ENCODE measurements at places on chromosomes 4 and X.
A peak's percentile ranks its signal among the peaks of the same experiment; 100 is the strongest.

DNA sequence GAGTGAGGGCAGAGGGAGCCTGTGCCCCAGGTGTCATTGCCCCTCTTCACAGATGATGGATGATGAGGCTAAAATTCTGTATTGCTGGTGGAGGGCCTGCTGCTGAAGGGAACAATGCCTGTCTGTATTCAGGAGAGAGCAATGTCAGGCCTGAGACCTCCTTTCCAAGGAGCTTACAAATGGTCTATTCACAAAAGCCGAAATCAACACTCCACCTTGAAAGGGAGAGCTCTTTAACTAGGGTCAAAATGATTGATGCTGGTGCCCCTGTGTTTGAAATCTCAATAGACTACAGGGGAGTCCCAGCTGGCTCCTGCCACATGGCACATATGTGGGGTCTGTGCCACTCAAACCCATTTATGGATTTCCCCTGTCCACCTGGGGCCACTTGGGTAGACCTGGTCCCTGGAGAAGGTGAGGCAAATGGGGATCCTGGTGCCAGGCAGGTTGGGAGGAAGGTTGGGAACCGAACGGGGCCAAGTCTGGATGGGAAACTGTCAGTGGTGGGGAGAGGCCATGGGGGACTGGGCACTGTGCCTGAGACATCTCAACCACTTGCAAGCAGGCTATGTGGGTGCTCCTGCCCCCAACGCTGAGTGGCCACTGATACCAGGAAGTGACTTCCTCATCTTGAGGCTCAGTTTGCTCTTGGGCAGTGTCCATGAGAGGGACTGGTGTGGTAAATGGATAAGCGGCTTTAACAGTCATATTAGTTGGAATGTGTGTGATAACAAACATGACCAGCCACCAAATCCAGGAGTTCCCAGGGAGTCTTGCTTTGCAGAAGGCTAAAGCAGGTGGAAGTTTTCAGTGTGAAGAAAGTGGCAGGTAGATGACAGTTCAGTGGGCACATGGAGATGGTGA lies 223.8 kb upstream of the PSAPL1 start:
- DNase-seq, result no peak

GRCh38 chrX:85243155-85243554 lies 424 bp downstream of the SATL1 start:
- DNase-seq, result peak; percentile 7

- no peak for DNase-seq
Observed at GRCh38 chr4:180823108-180823507, 1420.1 kb upstream of the TENM3 start.

DNA sequence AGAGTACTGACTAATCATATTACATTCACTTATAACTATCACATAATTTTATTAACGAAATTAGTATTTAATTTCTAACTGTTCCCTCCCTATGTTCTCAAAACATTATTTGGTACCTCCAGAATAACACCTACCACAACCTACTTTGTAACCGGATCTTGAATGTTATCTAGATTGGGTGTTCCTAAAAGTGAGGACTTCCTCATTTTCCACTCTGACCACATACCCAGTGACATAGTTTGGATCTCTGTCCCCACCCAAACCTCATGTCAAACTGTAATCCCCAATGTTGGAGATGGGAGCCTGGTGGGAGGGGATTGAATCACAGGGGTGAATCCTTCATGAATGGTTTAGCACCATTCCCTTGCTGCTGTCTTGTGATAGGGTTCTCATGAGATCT lies 21.8 kb downstream of the NR3C2 start:
- DNase-seq, result no peak

- DNase-seq, result peak; percentile 6
Observed at GRCh38 chrX:144627947-144628346, 619.4 kb upstream of the SPANXN1 start.

DNA sequence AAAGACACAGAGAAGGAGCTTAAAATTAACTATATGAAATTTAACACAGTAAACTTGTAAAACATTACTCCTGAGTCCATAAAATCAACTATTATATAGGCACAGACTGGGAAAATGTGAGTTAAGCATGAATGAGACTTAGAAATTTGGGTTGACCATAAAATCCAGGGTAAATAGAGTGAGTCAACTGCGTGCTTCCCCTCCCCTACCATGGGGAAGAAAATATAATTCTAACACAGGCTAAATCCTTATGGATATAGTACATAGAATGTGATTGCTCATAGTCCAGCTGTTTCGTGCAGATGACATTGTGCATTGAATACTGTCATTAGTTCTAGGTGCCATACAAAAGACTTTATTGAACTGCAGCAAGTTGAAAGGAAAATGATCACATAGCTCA lies 42.2 kb downstream of the KLHL5 start:
- DNase-seq, result no peak

- DNase-seq, result no peak
Observed at GRCh38 chr4:40253906-40254305, 57.1 kb downstream of the RHOH start.

GRCh38 chrX:129116676-129117470 lies 406.4 kb downstream of the SMARCA1 start:
- DNase-seq, result no peak

GRCh38 chrX:5015451-5015850 lies 1213.2 kb downstream of the NLGN4X start:
- DNase-seq, result no peak

DNA sequence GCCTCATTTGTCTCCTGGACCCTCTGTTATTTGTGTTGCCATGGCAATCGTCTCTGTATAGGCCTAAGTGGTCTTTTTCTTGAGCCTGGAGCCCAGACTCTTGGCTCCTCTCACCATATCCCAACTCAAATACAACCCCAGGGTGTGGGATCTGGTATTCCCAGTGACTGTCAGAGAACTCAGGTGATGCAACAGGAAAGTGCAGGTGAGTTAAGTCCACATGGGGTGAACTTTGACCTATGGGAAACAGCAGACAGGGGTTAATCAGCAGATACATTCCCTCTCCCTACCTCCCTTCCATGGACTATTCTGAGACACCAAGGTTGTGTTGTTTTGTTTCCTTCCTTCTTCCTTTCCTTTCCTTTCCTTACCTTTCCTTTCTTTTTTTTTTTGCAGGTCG lies 130.9 kb upstream of the RPS6KA3 start:
- DNase-seq, result no peak

- no peak for DNase-seq
Observed at GRCh38 chrX:151984902-151985301, 10.4 kb upstream of the GABRE start.

DNA sequence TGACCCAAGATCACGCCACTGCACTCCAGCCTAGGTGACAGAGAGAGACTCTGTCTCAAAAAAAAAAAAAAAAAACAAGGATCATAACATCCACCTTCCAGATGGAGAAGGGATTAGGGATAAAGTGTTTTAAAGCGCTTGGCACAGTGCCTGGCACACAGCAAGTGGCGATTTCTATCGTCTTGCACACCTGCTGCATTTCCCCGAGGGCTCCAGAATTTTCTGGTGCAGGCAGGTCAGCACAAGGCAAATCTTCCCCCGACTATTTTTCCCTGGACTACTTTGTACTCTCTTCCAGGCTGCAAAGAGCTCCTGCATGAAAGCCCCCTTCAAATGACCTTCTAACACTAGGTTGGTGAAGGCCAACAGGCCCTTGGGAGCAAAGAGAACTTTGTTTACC lies 57.3 kb downstream of the APBB2 start:
- DNase-seq, result no peak

- peak; percentile 2 for DNase-seq
Observed at GRCh38 chrX:54413753-54414152, 26.5 kb upstream of the TSR2 start.

GRCh38 chr4:78627046-78627965 lies 75.7 kb downstream of the ANXA3 start:
- no peak for DNase-seq

DNA sequence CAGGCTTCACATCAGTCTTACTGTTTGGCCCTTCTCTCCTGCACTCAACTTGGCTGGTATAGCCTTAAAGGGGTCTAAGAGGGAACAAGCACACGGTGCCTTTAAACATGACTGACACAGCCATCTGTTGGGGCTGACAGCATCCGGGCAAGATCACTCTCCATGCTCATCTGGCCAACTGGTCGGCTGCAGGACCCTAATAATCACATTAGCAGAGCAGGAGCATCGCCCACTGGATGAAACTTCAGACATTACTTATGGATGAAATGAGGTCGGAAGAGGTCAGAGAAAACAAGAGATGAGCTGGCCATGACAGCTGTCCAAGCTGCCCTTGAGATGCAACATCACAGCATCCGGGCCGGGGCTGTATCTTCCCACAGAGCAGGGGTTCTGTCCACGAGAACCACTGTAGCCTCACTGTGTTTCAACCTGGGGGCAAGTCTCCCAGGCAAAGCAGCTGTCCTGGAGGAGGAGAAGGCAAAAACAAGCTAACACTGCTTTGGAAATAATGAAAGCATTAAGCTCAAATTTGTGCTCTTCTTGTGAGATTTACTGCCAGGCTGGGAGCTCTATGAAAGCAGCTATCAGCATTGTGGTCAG lies 94.4 kb upstream of the TTC29 start:
- DNase-seq, result no peak

- DNase-seq, result no peak
Observed at GRCh38 chr4:177509226-177509745, 67.0 kb upstream of the AGA start.

- no peak for DNase-seq
Observed at GRCh38 chrX:29926056-29926455, 289.3 kb upstream of the MAGEB2 start.

- no peak for DNase-seq
Observed at GRCh38 chr4:181148470-181148869, 1094.7 kb upstream of the TENM3 start.

- no peak for DNase-seq
Observed at GRCh38 chr4:76300012-76300411, 6.5 kb upstream of the STBD1 start.

DNA sequence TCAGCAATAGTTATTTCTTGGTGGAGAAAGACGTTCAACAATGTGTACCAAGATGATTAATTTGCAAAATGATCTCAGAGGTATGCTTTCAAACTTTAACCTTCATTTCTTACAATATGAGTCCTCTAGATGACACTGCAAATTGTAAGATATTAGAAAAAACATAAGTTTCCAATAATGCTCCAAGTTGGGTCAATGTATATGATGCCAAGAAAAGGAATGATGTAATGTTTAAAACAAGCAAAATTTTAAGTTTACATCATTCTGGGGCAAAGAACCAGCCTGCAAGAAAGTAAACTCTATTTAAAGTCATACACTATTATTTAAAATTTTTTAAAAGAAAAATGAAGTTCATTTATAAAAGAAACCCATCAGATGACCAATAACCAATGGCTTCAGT lies 56.1 kb downstream of the PRSS12 start:
- DNase-seq, result no peak

GRCh38 chr4:14028862-14029261 lies 401.3 kb upstream of the BOD1L1 start:
- DNase-seq, result no peak

DNA sequence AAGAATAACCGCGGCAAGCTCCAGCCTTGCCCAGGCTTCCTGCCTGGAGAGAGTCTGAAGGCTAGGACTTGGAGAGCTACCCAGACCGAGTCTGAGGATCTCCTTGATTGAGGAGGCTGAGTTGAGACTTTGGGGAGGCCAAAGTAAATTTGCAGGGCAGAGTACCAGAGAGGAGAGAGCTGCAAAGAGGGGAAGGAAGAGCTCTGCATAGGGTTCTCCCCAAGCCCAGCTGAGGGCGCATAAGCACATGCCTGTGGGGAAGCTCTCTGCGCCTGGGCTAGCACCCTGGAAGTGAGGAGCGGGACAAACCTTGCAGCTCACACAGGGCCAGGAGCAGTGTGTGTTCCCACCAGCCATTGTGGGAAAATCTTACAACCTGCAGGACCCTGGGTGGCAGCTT lies 56.1 kb downstream of the FAM193A start:
- DNase-seq, result no peak

- no peak for DNase-seq
Observed at GRCh38 chr4:7647186-7647585, 212.5 kb upstream of the PSAPL1 start.

DNA sequence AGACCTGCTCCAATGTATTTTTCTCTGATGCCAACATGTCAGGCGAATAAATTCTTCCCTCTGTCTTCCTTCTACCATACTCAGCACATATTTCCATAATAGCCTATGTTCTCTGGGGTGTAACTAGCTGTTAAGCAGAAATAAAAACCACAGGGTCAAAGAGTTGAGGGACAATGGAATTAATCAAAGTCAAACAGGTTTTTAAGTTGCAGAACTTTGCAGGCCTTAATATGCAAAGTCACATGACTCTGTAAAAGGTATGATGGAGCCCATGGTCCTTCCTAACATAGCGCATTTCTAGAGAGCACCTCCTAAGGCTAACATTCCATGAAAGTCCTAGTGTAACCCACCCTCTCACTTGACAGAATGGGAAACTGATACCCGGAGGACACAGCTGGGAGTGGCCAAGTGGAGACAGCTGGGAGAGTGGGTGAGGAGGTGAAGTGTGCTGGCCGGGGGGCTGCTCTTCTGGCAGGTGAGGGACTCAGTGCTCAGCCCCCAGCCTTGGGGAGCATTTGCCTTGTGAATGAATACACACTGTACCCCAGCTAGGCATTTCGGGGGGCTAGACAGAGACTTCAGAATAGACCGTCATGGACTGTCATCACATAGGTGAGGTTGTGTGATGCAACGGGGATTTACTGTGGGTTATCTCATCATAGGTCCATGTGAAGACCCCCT lies 8.4 kb upstream of the SORCS2 start:
- DNase-seq, result peak; percentile 0

GRCh38 chrX:144006811-144007210 lies 122.9 kb downstream of the UBE2NL start:
- no peak for DNase-seq

- peak; percentile 80 for DNase-seq
Observed at GRCh38 chr4:83282049-83282535, 2.5 kb downstream of the COQ2 start.

GRCh38 chr4:85177092-85177491 lies 210.6 kb upstream of the WDFY3 start:
- no peak for DNase-seq

DNA sequence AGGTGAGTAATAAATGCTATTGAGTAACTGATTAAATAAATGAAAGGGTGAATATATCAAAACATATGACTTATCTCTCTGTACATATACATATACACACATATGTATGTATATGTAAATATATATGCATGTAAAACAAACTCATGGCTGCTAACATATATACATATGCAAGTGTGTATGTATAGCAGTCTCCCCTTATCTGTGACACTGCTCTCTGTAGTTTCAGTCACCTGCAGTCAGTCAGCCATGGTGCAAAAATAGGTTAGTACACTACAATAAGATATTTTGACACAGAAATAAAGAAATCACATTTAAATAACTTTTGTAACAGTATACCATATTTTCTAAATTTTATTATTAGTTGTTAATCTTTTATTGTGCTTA lies 467.4 kb downstream of the EPHA5 start:
- DNase-seq, result no peak

- peak; percentile 40 for DNase-seq
Observed at GRCh38 chr4:172982151-172982590, 186.4 kb upstream of the GALNT7 start.

DNA sequence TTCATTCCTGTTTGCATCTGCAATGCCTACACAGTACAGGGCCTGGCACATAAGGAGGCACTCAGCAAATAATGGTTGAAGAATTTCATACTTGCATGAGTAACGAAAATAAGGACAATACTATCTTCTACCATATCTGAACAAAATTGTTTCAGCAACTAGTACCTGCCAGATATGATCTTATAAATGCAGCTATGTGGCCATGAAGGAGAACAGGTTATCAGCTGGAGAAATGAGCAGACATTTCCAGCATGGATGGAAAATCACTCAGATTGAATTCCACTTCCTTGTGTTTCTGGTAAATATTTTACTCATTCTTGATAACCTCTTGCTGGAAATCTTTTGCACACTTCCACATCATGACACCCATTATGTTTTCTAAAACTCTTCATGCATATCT lies 204.0 kb downstream of the ADAMTS3 start:
- DNase-seq, result no peak

Measured in stomach (tissue), 19 donors.